ENCODE measurements at places on chromosomes 7 and 10. TPM values are rescaled to one million over a fixed set of nuclear protein-coding genes. Genes with fewer than 3 reads are reported as not detected.

PRSS37 gene
- total RNA-seq: not detected

CYP26C1 gene
- total RNA-seq: 0.23 TPM

PNLIPRP3 gene
- total RNA-seq: not detected

CLDN15 gene
- total RNA-seq: 1.6 TPM

TMEM196 gene
- not detected for total RNA-seq

CHRM2 gene
- total RNA-seq: not detected

ACHE gene
- total RNA-seq: not detected

CHAT gene
- not detected for total RNA-seq

PRKCQ gene
- under 0.01 TPM for total RNA-seq

Measured in smooth muscle cell of the coronary artery (primary cell).